ENCODE measurements at places on chromosomes 2 and 18. TPM values are rescaled to one million over a fixed set of nuclear protein-coding genes. Genes with fewer than 3 reads are reported as not detected.

Gene CRYGC
- not detected for total RNA-seq

Gene HIBCH
- 30.0 TPM for total RNA-seq

Gene NAT8
- total RNA-seq = not detected

Gene PROC
- 0.92 TPM for total RNA-seq

Gene CAPN13
- 0.23 TPM for total RNA-seq

Gene POTEI
- total RNA-seq = 1.2 TPM

Gene SYT4
- total RNA-seq = 357 TPM

Gene RETREG2
- 85.6 TPM for total RNA-seq

Gene ACTG2
- 0.23 TPM for total RNA-seq

Gene COL4A4
- total RNA-seq = 2.1 TPM

Gene CLEC4F
- not detected for total RNA-seq

Gene MFSD2B
- 0.92 TPM for total RNA-seq

Gene TSPYL6
- total RNA-seq = 0.23 TPM

Gene MYOM1
- 10.4 TPM for total RNA-seq

Gene SNTG2
- total RNA-seq = 4.2 TPM

Gene ERBB4
- 78.7 TPM for total RNA-seq

Gene ITGB6
- 0.92 TPM for total RNA-seq

Gene PTH2R
- 3.9 TPM for total RNA-seq

Gene CHMP1B
- total RNA-seq = 49.8 TPM

Gene EGR4
- 0.23 TPM for total RNA-seq

Gene CNDP1
- 0.23 TPM for total RNA-seq

Gene ALKAL2
- total RNA-seq = 1.4 TPM

Gene HJURP
- total RNA-seq = 4.4 TPM

Measured in diencephalon (tissue), 1 donor.